Left renal pelvis (tissue), 4 donors: ENCODE measurements at places on chromosomes 5 and 9.

GRCh38 chr9:27801545-27801944, 228.3 kb upstream of the C9orf72 start:
- no peak for DNase-seq

GRCh38 chr9:73210886-73211666, 59.4 kb downstream of the ANXA1 start:
- DNase-seq, result no peak

DNA sequence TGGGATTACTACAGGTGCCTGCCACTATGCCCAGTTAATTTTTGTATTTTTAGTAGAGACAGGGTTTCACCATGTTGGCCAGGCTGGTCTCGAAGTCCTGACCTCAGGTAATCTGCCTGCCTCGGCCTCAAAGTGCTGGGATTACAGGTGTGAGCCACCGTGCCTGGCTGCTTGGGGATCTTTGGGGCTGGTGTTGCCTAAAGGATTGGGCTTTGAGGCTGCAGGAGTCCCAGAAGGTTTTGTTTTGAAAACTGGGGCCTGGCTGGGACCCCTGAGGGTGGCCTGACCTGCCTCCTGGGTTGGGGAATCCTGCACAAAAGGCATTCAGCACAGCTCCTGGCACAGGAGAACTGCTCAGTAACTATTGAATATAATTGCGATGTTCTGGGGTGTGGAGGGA, 25.1 kb upstream of the SHB start:
- DNase-seq, result no peak

DNA sequence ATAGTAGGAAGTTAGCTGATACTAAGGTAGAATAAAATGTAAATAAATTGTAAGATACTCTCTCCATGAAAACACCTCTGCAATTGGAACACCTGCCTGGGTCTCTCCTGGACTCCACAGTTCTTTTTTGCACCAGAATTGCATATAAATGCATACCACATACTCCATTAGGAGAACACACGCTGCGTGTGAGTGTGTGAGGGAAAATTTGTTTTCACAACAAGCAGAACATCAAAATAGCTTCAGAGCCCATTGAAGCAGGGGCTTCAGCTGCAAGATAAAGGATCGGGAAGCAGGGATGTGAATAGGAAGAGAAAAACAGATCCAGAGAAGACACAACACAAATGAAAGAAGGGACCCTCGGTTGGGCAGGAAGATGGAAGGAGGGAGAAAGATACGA, 389.8 kb upstream of the BRINP1 start:
- DNase-seq, result no peak

- no peak for DNase-seq
Observed at GRCh38 chr5:1416856-1417469, 28.3 kb downstream of the SLC6A3 start.

DNA sequence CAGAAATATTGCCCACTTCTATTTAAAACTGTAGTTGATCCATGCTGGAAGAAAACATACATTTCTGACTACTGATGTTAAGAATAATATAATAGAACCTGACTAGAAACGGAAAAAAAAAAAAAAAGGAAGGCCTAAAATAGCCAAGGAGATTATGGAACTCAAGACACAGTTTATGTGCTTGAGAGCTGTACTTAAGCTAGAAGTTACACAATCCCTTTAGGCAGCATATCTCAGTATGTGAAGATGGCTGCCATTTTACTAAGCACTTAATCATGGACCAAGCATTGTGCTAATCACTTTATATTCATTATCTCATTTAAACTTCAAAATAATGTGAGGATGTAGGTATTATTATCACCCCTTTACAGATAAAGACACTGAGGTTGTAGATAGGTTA, 73.0 kb upstream of the NR4A3 start:
- DNase-seq, result no peak

- no peak for DNase-seq
Observed at GRCh38 chr5:150703762-150704161, 2.9 kb upstream of the RBM22 start.

DNA sequence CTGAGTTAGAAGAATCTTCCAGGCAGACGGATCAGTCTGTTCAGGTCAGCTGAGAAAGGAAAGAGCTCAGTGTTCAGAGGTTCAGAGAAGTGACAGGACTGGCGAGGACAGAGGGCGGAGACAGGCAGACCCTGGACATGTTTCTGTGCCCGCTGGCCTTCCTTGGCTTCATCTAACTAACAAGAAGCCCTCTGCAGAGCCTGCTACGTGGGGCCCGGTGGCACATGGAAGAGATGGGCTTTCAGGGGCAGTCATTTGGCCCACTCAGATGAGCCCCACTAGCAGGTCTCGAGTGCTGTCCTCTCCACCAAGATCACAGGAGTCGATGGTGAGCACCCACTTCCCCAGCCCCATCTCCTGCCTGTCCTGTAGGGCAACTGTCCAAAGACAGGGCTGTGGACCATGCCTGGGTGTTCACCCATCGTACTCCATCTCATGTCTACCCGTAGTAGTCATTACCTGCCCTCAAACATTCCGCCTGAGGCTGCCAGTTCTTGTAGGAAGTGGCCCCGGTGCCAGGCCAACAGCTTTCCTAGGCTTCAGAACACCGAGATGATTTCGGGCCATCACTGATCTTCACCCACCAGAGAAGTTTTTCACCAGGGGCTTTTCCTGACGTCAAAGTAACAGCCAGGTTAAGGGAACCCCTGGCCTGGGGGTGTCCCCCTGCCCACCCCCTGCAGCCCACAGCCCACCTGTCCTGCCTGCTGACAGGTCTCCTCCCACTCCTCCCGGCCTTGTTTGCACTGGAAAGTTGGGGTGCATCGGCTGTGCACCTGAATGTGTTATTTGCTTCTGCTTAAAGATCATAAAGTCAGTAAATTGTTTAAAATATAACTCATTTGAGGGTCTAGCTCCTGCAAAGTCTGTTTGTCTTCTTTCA, 14.0 kb downstream of the IRX2 start:
- DNase-seq, result no peak

DNA sequence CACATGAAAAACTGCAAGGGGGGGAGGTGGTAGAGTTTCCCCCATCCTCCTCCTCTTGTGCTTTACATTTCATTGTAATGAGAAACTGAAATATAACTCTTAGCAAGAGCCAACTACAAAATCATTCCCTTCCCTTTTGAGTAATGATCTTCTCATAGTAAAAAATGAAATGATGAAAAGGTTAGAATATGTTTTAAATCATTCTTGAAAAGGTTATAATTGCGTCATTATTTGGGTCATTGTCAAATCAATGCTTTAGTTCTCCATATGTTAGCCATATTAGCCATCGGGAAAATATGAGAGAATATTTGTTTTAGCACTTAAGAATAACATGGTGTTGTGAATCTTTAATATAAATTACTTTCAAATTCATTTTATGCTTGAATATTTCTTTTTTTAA, 1185.0 kb upstream of the CDH18 start:
- no peak for DNase-seq

- DNase-seq, result no peak
Observed at GRCh38 chr9:122276096-122276495, 11.4 kb downstream of the MRRF start.

DNA sequence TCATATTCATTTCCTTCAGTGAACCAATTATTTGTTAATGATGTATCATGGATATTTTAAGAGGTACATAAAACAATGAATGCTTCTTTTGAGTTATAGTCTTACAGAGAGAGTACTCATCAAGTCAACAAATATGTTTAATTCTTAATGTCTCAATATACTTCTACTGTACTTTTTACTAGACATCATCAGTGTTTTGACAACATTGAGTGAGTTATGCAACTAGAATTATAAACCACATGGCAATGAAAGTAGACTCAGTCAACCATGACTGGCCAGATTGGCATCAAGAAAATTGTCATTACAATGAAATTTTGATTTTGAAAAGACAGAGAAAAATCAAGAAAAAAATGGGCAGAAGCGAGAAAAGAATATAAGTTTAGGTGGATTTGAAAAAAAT, 1248.1 kb upstream of the CDH18 start:
- no peak for DNase-seq

- no peak for DNase-seq
Observed at GRCh38 chr5:68424799-68425537, 209.4 kb downstream of the PIK3R1 start.

DNA sequence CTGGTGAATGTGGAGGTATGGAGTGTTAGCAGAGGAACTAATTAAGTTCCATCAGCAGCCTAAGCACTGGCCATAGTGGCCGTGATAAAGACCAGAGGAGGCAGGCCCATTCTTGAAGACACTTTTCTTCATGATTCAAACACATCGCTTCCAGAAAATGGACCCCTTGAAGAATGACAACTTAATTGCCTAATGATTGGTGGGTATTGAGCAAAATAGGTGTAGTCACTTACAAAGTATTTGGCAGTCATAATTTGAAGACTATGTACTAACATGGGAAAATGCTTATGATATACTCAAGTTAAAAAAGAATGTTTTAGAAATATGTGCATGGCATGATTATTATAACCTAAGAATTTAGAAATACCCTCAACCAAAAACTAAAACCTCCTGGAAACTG, 44.8 kb downstream of the MEGF10 start:
- no peak for DNase-seq

DNA sequence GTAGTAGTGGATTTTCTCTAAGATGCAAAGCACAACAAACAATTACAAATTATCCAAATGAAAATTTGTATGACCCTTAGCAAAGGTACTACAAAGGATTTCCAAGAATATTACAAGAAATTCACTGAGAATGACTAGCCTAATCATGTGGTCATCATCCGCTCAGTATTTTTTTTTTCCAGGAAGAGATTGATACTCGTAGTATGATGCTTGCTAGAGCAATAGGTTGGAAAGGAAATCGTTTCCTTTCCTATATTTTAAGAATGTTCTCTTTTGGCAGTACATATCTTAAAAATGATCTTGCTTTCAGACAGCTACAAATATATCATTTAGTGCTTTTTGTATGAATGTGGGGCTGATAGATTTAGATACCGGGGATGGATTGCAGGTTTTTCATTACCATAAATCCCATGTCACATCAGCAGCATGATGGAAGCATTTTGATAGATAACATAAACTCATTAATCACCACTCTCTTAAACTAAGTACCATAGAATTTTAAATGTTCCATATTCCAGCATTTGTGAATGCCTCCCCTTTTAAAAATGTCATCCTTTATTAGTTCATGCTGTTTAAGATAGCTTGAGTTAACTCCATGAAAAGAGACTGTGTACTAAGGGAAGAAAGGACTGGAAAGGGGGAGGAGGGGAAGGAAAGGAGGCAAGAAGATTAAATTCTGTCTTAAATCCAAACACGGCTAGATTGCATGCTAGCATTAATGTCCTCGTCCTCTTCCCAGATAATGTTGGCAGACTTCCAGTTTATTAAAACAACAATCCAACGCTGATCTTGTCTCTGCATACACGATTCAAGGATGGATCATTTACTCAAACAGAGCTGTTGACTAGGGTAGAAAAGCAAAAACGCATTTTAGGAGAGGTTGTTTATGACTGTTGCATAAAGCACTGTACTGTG, 311.7 kb upstream of the ZNF608 start:
- DNase-seq, result no peak

DNA sequence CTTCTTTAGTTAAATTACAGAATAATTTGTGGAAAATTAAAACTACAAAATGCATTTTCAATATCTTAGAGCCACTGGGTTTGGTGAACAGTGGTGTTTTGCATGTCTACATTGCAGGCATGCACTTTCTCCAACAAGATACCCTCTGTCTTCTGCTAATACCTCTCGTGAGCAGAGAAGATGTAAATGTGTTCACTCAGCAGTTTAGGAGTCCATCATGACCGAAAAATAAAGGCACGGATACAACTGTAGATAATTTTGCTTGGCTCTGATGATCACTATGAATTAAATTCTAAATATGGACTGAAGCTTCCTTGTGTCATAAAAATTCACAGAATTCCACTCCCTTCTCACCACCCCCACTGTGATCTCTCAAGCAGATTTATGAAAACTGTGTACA, 313.8 kb downstream of the GLIS3 start:
- DNase-seq, result no peak

GRCh38 chr9:79686381-79687130, 114.8 kb downstream of the TLE4 start:
- no peak for DNase-seq

GRCh38 chr9:35385042-35385441, 104.9 kb upstream of the RUSC2 start:
- no peak for DNase-seq

DNA sequence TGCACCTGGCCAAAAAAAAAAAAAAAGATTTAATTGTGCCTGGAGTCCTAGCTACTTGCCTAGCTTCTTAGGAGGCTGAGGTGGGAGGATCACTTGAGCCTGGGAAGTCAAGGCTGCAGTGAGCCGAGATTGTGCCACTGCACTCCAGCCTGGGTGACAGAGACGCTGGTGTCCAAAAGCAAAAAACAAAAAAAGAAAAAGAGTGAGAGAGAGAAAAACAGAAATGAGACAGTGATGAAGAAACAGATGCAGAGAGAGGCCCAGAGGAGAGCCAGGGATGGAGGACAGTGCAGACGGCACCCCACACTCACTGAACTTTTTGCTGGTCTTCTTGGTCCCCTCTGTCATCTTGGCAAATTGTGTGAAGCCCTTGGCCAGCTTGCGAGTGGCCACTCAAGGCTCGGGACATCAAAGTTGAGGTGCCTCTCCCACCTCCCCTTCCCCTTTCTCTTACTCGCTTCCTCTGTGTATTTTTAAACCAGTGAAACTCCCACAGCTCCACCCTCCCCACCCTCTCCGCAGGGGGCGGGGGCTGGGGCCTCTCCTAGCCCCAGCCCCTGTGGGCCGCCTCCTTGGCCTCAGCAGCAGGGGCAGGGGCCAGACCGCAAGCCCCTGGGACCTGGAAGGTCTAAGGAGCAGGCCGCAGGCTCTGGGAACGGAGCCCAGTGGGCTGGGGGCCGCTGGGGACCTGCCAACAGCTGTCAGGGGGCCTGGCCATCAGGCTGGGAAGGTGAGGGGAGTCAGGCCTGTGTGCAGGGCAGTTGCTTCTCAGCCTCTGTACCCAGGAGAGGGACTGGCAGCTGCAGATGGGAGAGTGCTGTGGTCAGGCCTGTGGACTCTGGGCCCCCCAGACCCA, at the start of gene SH2D3C:
Gene SH2D3C, minus strand, starts transcription at position 387 of the 856 bp plus-strand sequence. Its CDS starts 39 bp downstream, at position 348.
- no peak for DNase-seq

DNA sequence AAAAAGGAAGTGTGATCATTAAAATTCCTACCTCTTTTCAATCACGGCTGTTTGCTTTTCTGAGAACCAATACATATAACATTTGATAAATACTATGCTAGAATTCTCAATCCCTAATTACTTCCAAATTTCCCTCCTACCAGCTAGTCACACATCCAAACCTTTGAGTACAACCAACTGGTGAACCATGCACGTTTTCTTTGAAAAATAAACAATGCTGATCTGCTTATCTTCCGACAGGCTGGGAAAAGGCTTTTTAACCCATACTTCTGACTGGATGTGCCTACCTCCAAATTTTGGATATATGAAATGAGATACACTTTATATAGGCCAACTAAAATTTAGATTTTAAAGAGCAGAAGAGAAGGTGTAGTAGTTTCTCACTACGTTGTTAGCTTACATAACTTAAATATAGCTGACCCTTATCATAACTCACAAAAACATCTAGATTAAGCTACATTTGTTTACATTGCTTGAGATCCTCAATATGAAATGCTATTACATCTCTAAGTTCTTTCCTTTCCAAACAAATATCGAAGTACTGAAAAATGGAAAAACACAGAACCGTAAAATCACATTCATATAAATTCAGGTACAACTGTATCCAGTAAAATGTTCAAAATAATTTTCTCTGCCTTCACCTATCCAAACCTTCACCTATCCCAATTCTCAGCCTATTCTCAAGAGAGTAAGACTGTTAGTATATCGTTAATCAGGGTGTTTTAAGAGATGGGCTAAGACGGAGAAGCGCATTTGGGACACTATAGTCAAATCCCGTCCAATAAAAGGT, 2.1 kb downstream of the NR3C1 start:
- DNase-seq, result no peak

- no peak for DNase-seq
Observed at GRCh38 chr5:144328980-144329379, 158.3 kb downstream of the KCTD16 start.

GRCh38 chr9:75891277-75891741, 836 bp downstream of the PCSK5 start:
- peak; percentile 39 for DNase-seq
